ENCODE measurements at places on chromosomes 1 and 21.

- no peak for DNase-seq
These were observed 6.9 kb downstream of the CSRP1 start for GRCh38 chr1:201499795-201500669.

- DNase-seq = no peak
These were observed 66.2 kb downstream of the FAAP20 start for GRCh38 chr1:2128189-2128901.

GRCh38 chr1:206896261-206896660 is 982 bp upstream of the IL24 start:
- no peak for DNase-seq

GRCh38 chr1:184167352-184167751 is 115.8 kb downstream of the TSEN15 start:
- no peak for DNase-seq

DNA sequence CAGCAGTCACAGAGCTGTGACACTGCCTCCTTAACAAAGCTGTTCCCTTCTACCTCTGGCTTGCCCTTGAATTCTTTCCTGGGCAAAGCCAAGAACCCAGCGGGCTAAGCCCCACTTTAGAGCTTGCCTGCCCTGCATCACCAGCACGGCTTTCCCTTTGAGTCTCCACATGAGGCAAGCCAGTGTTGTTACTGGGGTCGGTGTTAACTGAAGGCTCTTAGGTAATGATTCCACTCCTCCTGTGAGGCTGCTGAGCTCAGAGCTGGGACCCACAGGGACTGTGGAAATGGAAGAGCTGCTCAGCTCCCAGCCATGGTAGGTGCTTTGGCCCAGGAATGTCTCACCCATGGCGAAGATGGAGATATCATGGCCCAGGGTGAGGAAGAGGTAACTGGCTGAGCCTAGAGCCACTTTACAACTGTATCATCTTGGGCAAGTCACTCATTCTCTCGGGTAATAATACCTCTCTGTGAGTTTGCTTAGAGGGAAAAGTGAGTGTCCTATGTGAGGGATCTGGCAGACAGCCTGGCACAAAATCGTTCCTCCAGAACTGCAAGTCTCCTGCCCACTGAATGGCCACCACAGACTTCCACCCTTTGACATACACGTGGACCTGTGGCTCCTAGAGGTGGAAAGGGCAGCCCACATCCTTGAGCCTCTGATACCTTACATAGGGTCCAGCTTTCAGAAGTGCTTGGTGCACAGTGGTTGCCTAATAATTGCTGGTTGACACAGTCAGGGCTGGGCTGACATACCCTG is 654.1 kb downstream of the PTPRU start:
- no peak for DNase-seq

- no peak for DNase-seq
These were observed 92.3 kb downstream of the ST6GALNAC5 start for GRCh38 chr1:76959556-76959955.

GRCh38 chr1:94106716-94107115 is 14.2 kb downstream of the ABCA4 start:
- no peak for DNase-seq

GRCh38 chr1:184622136-184622823 is 132.4 kb downstream of the EDEM3 start:
- DNase-seq = no peak

GRCh38 chr1:36525166-36525565 is 42.5 kb upstream of the CSF3R start:
- no peak for DNase-seq

DNA sequence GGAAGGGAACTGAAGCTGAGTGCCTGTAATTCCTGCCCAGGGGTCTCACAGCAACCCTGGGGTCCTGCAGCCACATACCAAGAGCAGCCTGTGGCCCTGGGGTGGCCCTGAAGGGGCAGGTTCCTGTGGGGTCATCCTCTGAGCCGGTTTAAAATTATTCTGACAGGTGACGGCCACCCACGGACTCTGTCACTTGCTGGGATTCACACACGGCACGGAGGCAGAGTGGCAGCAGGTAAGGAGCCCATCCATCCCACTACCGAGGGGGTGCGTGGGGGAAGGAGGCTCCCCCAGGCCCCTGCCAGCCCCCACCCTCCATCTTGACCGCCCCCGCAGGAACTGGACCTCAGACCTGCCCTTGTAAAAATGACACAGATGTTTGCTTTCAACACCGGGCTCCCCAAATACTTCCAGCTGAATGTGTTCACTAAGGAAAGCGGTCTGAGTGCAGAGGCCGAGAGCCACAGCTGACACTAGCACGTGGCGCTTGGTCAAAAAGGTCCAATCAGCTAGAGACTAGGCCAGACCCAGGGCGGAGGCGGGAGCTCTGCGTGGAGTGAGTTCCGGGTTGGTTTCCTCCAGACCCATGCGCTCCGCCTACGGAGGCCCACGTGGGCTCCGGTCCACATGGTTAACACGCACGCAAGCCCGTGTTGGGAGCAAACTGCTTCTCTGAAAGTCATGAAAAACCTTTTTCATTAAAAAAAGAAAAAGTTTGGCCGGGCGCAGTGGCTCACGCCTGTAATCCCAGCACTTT is 10.0 kb downstream of the YBEY start:
- DNase-seq = peak; percentile 21

- no peak for DNase-seq
These were observed 154.3 kb upstream of the COL6A1 start for GRCh38 chr21:45827302-45827692.

- no peak for DNase-seq
These were observed 500.3 kb upstream of the C1orf87 start for GRCh38 chr1:60573726-60574409.

DNA sequence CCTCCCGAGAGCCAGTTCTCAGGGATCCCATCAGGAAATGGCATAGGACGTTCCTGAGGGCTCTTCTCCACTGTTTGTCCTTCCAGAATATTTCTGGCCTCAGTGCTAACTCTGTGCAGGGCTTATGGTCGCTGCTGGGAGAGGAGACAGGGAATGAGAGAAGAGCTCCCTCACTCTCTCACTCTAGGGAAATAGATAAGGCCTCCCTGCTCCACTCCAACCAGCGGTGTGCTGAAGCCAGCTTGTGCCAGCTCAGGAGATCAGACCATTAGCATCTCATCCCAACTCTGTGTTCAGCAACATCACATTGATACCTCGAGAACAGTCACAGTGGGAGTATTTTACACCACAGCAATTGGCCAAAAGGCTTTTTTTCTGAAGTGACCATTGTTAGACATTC is 49.2 kb upstream of the ZC3H12A start:
- DNase-seq = no peak

DNA sequence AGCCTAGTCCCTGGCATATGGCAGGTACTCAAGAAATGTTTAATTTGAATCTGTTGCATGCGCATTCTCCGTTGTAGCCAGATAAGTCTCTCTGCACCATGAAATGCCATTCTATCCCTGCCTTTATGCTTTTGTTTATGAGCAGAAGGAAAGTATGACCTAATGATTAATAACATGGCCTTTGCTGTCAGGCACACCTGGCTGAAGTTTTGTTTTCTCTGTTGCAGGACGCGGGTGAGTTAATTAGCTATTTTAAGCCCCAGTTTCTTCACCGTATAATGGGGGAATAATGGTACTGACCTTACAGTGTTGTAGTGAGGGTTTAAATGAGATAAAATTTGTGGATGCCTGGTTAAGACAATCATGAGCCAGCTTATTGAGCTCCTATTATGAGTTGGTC is 87.7 kb downstream of the ST6GALNAC3 start:
- no peak for DNase-seq

GRCh38 chr21:14482165-14482564 is 64.0 kb downstream of the SAMSN1 start:
- DNase-seq = no peak

DNA sequence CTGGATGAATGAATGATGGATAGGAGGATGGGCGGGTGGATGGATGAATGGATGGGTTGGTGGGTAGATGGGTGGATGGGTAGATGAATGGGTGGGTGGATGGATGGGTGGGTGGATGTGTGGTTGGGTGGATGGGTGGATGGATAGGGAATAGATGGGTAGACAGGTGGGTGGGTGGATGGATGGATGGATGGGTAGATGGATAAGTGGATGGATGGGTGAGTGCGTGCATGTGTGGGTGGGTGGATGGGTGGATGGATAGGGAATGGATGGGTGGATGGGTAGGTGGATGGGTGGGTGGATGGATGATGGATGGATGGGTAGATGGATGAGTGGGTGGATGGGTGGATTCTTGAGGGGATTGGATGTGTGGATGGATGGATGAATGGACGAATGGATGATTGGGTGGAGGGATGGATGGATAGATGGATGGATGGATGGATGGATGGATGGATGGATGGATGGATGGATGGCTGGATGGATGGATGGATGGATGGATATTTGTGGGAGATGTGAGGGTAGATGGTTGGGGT is 68.7 kb downstream of the SDC3 start:
- no peak for DNase-seq

DNA sequence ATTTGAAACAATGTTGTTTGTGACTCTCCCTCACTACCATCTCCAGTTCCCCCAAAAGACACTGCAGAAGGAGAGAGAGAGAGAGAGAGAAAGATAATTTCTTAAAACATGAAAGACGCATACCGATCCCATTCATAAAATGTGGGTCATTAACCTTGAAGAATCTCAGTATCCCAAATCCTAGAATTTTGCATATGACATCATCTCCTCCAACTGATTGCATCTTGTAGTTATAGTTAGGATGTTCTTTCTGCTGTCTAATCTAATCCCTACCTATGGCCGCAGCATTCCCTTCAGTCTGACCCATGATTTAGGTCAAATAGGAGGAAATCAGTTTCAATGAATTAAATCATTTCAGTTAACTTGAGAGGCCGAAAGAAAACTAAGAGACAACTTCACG is 142.4 kb upstream of the ETS2 start:
- no peak for DNase-seq

DNA sequence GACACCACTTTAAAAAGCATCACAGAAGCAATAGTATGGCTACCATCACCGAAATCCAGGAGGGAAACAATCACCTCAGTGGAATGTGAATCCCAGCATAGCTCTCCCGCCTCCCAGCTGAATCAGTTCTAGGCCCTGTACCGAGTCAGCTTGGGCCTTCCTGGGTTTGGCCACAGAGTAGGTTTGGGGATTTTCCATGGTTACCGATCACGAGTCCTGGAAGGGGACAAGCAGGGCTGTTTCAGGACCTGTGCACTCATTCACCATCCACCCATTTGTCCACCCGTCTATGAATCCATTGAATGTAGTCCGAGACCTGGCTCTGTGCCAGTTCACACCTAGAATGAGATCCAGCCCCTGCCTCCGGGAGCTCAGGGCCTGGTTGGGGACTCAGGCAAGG is 94.2 kb downstream of the ARHGEF10L start:
- DNase-seq = no peak

DNA sequence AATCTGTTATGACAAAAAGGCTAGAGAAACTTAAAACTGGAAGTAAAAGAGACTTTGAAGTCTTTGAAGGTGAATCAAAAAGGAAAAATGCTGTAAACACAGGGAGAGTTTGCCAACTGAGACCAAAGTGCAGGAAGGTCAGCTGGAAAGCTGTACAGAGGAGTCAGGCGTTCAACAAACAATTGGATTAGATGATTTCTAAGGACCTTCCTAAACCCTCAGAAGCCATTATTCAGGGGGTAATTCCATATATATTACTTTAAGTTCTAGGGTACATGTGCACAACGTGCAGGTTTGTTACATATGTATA is 156.8 kb downstream of the ZBTB18 start:
- no peak for DNase-seq

DNA sequence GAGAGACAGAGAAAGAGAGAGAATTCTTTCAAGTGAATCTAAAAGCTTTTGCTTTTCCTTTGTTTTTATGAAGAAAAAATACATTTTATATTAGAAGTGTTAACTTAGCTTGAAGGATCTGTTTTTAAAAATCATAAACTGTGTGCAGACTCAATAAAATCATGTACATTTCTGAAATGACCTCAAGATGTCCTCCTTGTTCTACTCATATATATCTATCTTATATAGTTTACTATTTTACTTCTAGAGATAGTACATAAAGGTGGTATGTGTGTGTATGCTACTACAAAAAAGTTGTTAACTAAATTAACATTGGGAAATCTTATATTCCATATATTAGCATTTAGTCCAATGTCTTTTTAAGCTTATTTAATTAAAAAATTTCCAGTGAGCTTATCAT is 117.6 kb downstream of the PTPRC start:
- DNase-seq = no peak

GRCh38 chr1:182651339-182651724 is 33.1 kb downstream of the RGS8 start:
- no peak for DNase-seq

- DNase-seq = no peak
These were observed 85.6 kb downstream of the HMCN1 start for GRCh38 chr1:185819798-185820197.

DNA sequence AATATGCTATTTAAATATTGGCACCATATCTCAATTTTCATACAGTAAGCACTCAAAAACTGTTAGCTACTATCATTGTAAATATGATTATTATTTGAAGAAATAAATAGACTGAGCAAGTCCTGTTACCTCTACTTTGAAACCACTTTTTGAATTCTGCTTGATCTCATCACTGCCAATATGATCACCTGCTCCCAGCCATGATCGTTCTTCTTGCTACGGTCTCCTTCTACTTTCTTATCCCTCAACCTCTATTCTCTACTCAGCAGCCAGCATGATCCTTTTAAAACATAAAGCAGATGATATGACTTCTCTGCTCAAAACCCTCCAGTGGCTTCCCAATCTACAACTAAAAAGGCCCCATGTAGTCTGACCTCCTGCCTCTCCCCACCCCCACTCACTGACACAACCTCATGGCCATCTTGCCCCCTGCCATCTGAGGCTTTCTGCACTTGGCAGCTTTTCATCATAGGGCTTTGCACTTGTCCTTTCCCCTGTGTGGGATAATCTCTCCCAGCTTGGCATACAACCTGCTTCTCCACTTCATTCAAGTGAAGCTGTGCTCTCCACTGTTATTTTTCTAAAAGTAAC is 27.2 kb downstream of the CD34 start:
- DNase-seq = no peak

DNA sequence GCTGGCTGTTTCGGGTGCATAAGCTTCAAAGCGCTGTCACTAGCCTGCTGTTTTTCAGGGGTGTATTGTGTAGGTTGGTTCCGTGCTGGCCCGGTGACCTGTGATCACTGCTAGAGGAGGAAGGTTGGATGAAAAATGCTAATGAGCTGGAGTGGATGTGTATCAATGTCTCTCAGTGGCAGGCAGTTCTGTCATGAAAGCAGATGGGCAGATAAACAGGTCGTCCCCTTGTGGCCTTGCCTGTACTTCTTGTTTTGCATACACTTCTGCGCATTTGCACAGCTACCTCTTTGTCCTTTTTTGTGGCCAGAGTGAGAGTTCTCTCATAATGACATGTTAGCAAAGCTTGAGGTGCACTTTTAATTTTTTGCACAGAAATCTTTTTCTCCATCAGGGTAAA is 2.9 kb downstream of the SELENON start:
- no peak for DNase-seq
